Tongue (tissue), 3 donors: ENCODE measurements at places on chromosomes 11 and 22. TPM values are rescaled to one million over a fixed set of nuclear protein-coding genes. Genes with fewer than 3 reads are reported as not detected.

DNA sequence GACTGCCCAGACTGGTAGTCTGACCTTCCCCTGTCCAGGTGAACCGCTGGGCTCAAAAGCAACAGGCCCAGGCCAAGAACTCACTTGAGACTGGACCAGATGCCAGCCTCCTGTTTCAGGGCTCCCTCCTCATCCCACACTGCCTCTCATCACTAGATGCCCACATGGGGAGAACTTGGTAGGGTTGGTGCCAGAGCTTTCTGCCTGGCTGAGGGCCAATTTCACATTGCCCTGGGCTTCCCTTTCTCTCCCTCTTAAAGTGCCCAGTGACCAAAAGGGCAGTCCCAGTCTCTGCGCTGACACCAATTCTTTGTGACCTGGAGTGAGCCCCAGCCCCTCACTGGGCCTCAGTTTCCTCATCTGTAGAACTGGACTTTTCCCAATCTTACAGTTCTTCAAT lies 41.7 kb downstream of the C11orf58 start:
- no peak for DNase-seq

DNA sequence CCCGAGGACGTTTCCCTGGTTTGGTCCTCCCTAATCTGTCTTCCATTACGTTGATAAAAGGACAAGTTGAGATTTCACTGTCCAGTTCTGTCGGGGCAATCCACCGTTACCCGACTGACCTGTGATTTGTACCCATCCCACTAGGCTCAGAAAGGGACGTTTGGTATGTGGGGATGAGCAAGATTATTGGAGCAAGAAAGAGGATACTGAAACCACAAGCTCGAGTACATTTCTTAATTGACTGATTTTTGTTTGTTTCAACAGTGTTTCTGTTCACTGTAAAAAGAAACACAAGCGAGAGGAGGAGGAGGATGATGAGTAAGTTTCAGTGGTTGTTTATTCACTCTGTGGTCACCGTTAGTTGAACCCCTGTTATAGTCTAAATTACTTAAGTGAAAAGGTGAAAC lies 969 bp downstream of the CCDC117 start:
- DNase-seq: no peak

BDNF gene
- total RNA-seq: 1.5 TPM

DNA sequence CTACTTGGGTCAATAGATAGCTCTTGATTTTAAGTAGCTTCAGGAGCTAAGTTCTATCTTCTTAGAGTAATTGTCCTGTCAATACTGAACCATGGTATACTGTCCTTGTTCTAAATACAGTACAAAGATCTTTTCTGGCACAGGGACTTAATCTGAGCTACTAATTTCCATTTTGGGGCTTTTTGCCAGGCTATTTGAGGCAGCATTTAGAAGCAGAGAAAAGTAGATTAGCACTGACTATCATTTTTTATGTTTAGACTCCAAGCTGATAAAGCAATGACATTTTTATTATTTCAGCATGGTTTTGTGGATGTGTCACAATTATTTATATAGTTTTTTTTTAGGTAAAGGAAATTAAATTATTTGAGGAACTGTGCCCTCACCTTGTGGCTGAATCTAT lies 163.2 kb downstream of the FAT3 start:
- DNase-seq: no peak

DNA sequence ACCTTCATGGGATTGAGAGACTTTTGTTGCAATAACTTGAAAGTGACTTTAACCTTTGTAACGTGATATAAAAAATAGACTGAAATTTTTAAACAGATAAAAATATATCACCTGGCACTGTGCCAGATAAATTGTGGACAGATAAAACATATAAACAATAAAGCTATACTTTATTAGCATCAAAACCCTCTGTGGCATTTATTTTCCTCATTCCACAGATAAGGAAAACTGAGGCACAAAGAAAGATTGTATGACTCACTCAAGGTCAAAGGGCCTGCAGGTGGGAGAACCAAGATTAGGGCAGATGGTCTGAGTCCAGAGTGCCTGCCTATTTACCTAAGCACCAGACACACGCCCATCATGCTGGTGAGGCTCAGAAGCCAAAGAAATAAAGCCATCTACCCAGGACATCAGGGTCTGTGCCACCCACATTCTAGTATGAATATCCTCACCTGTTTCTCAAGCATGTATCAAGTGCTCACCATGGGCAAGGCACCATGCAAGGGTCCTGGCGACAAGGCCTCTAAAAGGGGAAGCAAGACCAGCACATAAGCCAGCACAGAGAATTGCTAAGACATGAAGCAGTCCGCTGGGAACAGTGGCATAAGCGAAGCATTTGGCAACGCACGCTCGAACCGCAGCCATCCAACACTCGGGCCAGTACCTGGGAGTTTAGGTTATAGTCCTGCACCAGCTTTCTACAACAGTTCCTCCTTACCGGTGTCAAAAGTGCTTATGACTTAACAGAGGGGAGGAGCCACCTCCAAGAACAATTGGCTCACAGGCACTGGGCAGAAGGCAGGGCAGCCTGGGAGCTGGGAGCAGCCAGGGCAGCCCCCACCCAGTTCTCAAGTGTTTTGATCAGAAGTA lies 17.6 kb downstream of the MYH9 start:
- peak; percentile 61 for DNase-seq

DNA sequence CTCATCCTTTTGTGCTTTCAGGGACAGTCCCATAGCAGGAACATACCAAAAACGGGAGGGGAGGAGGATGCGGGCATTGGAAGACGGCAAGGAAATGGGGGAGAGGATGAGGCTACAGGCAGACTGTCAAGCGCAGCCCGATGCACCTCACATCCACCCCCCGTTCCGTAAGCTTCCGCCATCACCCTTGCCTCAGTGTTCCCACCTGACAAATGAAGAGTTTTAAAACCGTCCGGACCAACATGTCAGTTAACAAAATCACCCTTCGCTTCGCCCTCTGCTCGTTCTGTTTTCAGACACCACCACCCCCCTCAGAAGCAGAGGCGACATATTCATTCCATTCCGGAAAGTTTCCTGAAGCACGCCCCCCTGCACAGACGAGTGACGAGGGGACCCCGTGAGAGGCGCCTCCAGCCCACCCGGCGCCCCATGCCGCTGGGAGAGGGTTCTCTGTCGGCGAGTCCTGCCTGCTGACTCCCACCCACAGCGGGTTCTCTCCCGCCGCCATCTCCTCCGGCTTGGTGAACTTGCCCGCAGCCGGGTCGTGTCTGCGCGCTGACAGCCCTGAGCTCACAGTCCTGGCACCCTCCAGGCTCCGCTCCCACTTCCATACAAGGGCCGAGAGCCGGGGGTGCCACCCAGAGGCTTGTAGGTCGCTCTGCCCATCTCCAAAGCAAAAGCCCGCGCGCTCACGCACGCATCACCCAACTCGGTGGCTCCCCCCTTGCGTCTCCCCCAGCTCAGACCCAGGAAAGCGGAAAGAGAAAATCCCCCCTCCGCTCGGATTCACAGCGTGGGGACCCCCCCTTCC lies 1.5 kb downstream of the IGSF9B start:
- DNase-seq: peak; percentile 48

- DNase-seq: no peak
Observed at GRCh38 chr11:8080069-8080670, 841 bp upstream of the TUB start.

DNA sequence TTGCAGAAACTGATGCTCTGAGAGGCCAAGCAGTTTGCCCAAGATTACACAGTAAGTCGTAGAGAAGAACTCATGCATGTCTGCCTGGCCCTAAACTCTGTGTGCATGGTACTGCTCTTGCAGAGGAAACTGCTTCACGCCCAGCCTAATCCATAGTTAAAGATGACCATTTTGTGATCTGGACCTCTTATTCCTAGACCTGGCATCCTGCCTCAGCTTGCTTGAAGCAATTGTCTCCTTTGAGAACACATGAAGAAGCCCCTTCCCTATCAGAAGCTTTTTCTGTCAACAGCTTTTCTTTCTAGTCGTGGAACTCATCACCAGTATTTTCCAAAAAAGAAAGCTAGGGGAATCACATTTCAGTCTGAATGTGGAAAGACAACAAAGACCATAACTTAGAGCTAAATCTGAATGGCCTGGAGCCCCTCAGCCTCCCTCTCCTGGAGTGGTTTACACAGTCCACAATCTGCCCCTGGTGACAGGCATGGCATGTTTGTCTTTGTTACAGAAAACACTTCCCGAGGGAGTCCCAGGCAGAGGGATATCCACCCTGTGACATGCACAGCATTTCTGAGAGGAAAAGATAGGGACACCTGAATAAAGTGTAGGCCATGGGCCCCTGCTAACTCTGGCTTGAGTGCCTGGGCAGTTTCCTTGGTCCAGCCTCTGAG lies 2.9 kb upstream of the FZD4 start:
- no peak for DNase-seq
